ENCODE measurements at places on chromosomes 7 and 10.

DNA sequence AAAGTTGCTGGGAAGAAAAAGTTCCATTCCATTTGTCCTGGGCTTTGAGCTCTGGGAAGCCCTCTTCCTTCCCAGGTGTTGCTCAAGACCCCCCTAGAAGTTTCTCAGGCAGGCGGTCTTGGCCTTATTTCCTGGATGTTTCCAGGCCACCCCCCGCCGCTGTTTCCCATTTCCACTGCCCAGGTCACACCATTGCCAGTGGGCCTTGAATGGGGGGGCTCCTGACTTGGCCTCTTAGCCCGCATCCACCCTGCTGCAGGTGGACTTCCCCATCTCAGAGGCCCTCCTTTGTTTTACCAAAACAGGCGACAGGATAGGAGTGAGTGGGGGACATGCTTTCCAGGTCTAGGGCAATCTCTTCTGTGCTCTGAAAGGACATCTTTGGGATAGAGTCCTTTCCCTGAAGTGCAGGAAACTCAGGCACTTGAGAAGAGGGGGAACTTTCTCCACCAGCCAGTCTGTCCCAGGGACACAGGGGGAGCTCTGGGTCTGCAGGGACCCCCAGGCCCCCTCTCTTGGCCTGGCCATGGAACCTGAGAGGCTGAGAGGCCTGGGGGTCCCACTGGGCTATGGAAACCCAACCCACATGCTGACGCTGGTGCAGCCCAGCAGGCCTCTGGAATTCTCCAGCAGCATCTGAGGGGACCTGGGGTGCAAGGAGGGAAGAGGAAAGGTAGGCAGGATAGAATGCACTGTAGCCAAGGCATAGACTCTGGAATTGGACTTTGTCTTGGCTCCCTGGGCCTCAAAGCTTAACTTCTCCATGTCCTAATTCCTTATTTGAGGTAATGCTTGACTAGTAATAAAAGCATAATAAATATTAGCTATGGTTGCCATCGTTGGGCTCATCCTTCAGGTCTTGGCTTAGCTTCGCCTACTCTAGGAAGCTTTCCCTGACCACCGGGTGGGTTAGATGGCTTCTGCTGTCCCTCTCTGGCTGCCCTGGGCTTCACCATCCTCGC, 17.6 kb downstream of the NEURL1 start:
- DNase-seq, result no peak

DNA sequence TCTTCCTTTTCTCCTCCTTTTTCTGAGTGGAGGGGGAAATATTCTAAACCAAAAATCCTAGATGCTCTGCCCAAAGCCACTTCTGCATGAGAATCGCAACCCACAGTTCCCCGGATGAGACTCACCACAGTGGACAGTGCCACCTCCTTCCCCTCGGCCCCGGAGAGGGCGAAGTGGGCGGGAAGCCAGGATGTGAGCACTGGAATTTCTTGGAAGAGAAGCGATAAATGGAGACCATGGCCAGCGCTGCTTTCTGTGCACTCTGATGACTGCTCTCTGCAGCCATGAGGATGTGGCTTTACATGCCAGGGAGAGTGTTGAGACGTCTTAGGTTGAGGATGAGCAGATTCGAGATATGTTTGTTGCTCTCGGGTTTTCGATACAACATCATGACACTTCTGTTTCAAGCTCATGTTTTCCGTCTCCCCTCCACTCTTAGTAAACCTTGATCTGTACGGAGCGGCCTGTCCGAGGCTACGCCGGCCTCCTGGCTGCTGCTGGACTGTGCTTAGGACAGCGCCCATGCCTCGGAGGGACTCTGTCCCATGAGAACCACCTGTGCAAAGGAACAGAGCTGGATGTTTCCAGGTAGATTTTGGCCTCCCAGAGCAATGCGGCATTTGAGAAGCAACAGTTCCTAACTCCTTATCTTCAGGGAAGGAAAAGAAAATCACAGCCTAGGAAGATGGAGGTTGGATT, 414.6 kb upstream of the FOXK1 start:
- no peak for DNase-seq

DNA sequence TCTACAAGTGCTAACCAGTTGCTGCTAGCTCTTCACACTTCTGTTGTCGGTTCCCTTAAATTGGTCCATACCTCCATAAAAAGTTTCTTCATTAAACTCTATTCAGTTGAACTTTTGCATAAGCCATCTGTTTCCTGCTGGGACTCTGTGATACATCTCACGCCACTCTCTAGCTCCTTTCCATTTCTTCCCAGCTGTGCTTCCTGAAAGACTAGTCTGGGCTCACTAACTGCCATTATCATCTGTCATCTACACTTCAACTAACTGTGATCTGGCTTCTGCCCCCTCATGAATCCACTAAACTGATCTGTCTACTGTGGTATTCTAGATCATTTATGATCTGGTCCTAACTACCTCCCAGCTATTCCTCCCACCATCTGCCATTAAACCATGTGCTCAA, 78.3 kb downstream of the ELAPOR2 start:
- DNase-seq, result no peak

DNA sequence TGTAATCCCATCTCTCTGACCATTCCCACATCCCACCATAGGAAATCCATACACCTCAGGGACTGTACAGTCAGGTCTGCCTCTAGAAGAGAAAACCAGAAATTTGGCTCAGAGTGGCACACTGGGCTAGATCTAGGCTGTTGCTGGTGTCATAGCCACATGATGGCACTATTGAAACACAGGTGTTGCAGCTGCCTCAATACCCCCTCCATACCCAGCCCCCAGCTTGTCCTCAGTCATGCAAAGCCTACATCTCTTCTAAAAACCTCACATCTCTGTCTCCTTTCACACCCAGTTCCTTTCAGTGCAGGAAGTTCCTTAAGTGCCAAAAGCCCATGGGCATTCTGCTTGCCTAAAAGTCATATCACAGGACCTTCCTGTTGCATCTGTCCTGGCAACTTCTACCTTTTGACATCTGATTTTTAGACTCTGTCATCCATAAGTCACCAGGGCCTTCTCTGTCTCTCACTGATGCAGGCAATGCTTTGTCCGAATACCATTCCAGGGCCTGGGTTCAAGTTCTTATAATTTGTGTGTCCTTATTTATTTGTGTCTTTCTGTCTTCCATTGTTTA, 27.0 kb upstream of the HIBADH start:
- no peak for DNase-seq

DNA sequence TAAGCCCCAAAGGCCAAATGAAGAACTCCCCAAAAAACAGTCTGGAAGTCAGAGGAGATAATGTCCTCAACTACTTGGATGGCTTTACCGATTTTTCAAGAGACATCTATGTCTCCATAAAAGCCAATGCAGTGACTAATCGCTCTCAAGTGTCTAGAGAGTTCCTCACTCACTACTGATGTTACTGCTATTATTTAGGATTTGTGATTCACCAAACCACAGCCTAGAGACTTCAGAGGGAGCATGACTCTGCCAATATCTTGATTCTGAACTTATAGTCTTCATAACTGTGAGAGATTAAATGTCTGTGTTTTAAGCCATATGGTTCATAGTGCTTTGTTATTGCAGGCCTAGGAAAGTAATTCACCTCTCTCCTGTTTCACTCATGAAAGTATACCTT, 160.2 kb downstream of the IPMK start:
- peak; percentile 93 for DNase-seq

GRCh38 chr7:107961405-107961804, 41.6 kb downstream of the LAMB1 start:
- DNase-seq, result no peak

Data from fibroblast of skin of right biceps (primary cell).